ENCODE measurements at places on chromosomes 5 and 9. TPM values are rescaled to one million over a fixed set of nuclear protein-coding genes. Genes with fewer than 3 reads are reported as not detected.

The ASPN gene
- 14.1 TPM for polyA plus RNA-seq

DNA sequence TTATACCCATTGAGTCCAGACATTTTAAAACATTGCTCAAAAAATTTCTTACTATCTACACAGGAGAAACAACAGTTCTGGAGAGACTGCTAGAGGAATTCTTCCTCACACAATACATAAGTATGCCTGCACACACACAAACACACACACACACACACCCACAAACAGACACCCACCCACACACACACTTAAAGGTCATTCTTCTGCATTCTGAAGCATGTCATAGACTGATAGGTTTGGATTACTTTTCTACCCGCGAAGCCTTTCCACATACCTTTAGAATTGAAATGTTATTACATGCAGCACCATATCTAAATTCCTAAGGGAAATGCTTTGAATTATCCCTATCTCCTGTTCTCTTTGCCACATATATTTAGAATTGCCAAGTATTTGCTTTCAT, 80.2 kb downstream of the FAM174A start:
- no peak for DNase-seq

GRCh38 chr9:76687861-76688391, 76.3 kb upstream of the PCA3 start:
- DNase-seq = no peak

DNA sequence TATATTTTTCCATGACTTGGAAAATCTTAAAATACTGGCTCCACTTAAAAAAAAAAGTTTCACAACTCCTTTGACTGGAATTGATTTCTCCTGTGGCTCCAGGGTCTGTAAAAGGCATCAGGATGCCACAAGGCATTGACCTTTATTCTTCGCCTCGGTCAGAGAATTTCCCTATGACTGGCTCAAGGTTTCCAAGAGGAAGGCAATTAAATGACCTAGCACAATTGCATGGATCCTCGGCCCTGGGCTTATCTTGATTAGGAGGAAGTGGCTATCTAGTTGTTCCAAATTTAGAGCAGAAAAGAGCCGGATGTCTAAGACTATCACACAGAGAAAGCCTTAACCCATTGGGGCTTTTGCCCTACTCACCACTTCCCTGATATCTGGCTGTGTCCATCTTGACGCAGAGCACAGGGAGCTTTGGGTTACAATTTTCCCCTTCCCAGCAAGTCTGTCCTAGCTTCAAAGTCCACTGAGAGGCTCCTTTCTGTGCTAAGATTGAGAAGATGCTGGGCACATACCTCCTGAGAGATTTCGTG, 56.9 kb upstream of the COL15A1 start:
- DNase-seq = no peak

DNA sequence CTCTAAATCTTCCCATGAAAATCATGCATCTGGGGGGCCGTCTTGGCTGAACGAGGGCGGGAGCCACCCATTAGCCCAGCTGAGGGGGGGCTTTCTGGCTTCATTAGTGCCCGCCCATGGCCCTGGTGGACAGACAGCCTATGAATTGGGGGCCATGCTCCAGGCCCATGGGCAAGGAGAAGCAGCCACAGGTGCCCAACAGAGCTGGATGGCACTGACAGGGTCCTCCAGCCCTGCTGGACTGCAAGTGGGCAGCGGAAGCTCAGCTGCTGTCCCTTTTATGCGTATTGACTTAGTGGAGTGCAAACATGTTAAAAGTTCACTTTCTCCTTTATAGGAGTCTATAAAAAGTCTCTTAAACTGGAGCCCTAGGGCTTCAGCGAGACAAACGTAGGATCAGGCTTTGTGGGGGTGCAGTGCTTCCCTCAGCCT, 75.3 kb downstream of the MACROH2A1 start:
- DNase-seq = no peak

DNA sequence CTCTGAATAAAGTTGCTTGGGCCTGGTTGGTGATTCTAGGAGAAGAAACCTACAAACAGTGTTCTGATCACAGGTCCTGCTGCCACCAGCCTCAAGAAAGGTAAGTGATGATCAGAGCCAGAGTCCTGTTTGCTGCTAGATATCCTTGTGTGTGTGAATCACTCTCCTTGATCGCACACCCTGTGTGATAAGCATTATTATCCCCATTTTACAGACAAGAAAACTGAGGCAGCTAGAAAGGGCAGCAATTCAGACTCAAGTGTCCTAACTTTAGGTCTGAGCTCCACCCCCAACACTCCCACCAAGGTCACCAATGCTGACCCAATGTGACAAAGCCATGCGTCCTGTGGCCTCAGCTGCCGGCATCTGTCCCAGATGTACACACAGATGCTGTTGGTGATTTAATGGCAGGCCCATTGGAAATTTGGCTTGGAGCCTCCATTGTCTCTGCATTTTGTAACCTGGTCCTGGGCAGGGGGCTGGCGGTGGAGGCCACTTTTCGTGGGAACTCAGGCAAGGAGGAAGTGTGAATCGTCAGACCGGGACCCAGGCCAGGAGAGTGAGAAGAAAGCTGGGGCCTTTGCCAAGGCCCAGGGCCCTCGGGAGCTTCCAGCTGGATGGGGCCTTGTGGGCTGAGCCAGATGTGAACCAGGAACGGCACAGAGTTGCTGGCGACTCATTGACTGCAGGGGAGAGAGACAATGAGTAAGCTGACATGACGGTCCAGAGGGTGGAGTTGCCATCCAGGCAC, 29.8 kb upstream of the GGTA1 start:
- DNase-seq = peak; percentile 62

- DNase-seq = no peak
These were observed 25.4 kb downstream of the ABLIM3 start for GRCh38 chr5:149166591-149167100.

- DNase-seq = no peak
These were observed 317.9 kb upstream of the ITGA1 start for GRCh38 chr5:52469835-52470234.

GRCh38 chr5:145585-146323, 45.5 kb upstream of the LRRC14B start:
- no peak for DNase-seq

DNA sequence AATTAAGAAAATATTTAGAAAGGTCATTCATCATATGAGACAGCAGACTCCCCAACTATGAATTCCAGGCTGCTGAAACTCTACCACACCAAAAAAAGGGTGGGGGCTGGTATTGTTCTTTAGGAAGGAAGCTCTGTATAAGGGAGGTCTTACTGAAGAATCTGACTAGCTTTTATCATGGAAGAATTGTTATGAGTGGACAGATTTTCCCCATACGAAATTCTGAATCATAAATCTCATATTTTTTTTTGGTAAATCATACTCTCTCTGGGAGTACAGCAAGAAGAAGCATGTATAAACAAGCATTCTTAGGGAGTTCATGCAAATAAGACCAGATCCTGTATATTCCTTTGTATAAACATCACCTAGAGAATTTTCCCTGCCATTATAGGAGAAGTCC, 220.0 kb downstream of the SLC12A2 start:
- no peak for DNase-seq

The NR6A1 gene
- 1.00 TPM for polyA plus RNA-seq

The PLGRKT gene
- polyA plus RNA-seq = 33.9 TPM

The CNTFR gene
- 29.9 TPM for polyA plus RNA-seq

- DNase-seq = no peak
These were observed 291.1 kb downstream of the TRIM32 start for GRCh38 chr9:116978155-116978554.

The FOCAD gene
- 29.8 TPM for polyA plus RNA-seq

GRCh38 chr9:137323531-137324331, 21.7 kb upstream of the NRARP start:
- no peak for DNase-seq

GRCh38 chr9:15086778-15087324, 176.6 kb upstream of the FREM1 start:
- DNase-seq = no peak

The KIF24 gene
- 6.4 TPM for polyA plus RNA-seq

- no peak for DNase-seq
These were observed 376.0 kb upstream of the PAPPA start for GRCh38 chr9:115777610-115778009.

The STOML2 gene
- polyA plus RNA-seq = 135 TPM

DNA sequence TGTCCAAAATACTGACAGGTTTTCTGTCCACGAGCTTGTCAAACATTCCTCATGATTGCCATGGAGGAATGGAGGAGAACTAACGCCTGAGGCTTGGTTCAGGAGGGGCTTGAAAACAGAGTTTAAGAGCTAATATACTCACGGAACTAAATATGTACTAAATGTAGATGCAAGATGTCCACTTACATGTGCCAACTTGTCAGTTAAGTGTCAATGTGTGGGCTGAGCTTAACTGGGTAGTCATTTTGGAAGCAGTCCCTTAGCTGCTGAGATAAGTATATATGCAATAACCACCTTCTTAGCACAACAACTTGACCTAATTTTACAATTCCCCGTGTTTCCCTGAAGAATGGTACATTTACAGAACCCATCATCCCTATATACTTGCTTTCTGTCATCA, 176.0 kb downstream of the PTPRD start:
- DNase-seq = no peak

GRCh38 chr5:149759986-149760853, 30.1 kb downstream of the PPARGC1B start:
- DNase-seq = no peak

The ENHO gene
- polyA plus RNA-seq = 1.4 TPM

The OLFML2A gene
- 25.7 TPM for polyA plus RNA-seq

- no peak for DNase-seq
These were observed 143.0 kb upstream of the TARS1 start for GRCh38 chr5:33297760-33298216.

The ZNF367 gene
- polyA plus RNA-seq = 7.9 TPM

The IL13 gene
- polyA plus RNA-seq = not detected

GRCh38 chr5:139671096-139671841, 23.1 kb downstream of the CXXC5 start:
- DNase-seq = no peak

GRCh38 chr5:113100981-113101380, 124.4 kb downstream of the DCP2 start:
- DNase-seq = no peak

Data from renal cortex interstitium (tissue), 15 donors.